Ovary (tissue), 10 donors: ENCODE measurements at places on chromosomes 2 and 18. TPM values are rescaled to one million over a fixed set of nuclear protein-coding genes. Genes with fewer than 3 reads are reported as not detected.

TANC1 gene
- polyA plus RNA-seq: 12.2 TPM

SFXN5 gene
- 14.1 TPM for polyA plus RNA-seq

SGO2 gene
- polyA plus RNA-seq: 1.8 TPM

MAP3K2 gene
- 7.2 TPM for polyA plus RNA-seq

HJURP gene
- 0.48 TPM for polyA plus RNA-seq

NT5DC4 gene
- polyA plus RNA-seq: not detected

ARHGEF4 gene
- polyA plus RNA-seq: 12.8 TPM

DNA sequence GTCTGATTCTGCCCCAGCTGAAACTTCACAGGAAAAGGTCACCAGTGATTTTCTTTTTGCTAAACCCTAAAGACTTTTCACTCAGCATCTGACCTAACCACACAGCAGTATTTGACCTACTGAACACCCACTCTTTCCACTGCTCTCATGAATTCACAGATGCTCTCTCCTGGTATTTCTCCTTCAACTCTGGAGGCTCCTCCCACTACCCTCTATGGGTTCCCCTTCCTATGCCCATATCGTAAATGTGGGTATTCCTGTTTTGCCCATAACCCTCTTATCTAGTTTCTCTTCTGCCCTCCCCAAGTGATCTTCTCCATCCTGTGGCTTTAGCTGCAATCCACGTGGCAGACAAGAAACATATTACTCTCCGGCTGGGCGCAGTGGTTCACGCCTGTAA, 7.6 kb downstream of the PLEKHM3 start:
- no peak for DNase-seq

GRCh38 chr2:65278531-65278981, 50.9 kb downstream of the ACTR2 start:
- DNase-seq: no peak

DNA sequence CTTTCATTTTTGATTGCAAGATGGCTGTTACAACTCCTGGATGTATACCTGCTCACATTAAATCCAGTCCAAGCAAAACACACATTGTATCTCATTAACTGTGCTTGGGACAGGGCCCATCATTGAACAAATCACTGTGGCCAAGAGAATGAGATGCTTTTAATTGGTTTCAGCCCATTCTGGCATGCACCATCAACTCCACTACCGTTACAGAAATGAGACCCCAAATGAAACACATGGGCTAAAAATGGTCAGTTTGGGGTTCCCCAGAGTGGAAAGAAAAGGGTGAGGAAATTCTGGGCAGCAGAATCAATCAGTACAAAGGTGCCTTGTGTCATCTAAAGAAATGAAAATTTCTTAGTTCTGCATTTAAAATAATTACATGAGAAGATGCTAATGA, 52.7 kb downstream of the FAM171B start:
- DNase-seq: no peak

- DNase-seq: no peak
These were observed 647.5 kb upstream of the SETBP1 start for GRCh38 chr18:44033144-44033701.

GRCh38 chr2:39693245-39693644, 27.5 kb downstream of the TMEM178A start:
- no peak for DNase-seq

- DNase-seq: no peak
These were observed 43.7 kb downstream of the SMC6 start for GRCh38 chr2:17709897-17710296.

DNA sequence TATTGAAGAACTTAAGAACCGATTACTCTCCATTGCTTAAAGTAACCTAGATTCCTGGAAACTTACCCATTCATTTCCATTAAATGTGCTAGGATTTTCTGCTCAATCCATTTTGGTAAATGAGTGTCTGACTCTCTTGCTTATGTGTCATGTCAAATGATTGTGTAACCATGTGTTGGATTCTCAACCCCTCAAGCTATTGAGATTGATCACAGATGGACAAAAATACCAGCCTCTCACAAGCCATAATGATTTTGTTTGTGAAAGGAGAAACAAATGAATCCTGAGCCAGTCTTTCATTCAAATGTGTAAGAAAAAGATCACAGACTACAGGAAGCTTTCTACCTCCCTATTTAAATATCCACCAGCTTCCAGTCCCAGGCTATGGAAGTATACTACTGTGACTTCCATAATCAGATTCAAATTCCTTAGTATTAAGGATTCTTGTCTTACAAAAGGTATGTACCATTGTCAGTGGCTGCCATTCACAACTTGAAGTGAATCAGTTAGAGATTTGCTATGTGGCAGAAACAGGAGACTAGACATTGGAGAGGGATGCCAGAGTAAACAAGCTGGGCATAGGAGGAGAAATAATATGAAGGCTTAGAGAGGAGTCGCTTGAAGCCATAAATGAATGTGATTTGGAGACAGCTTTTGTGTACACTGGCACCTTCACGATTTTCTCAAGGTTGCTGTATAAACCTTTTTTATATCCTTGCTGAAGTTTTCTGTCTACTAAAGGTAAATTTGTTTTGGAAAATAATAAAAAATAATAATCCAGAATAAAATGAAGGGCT, 498.5 kb upstream of the SETBP1 start:
- DNase-seq: no peak

DNA sequence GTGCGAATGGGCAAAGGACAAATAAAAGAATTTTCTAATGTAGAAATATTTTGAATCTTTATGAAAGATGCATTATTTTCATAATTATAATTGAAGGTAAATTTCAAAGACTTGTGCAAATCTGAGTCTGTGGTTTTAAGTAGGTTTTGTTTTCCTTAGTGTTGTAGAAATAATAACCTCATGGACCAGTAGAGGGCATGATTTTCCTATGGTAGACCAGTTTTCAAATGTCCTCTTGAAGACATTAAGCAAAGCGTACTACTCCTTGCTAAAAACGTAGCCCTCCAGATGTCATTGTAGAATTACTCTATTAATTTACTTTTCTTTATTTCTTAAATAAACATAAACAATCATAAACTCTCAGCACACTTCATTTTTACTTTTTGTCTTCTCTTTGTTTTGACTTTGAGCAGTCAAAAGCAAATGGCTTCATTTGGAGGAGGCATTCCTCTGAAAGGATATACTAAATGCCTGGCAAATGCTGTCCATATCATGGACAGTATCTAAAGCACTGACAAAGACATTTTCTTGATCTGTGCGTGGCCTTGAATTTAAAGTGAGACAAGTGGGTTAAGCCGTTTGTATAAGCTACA, 85.8 kb upstream of the FAM237A start:
- no peak for DNase-seq

GRCh38 chr2:235725016-235725489, 231.2 kb downstream of the AGAP1 start:
- no peak for DNase-seq

- DNase-seq: no peak
These were observed 41.0 kb downstream of the LPIN2 start for GRCh38 chr18:2971741-2972552.

DNA sequence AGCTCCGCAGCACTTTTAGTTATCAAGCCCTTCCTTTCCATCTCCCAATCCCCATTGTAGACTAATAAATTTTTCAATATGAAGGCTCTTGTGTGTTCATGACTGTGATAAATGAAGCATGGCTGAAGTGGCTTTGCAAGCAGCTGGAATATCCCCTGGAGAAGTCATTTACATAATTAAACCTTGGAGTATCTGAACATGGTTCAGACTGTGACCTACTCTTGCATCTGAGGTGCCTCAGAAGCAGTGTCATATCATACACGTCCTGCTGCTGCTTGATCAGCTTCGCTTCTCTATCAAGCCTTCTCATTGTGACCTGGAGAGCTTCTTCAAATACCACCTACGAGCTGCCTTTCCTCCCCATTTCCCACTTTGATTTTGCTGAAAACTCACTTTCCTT, 48.4 kb upstream of the ZNF397 start:
- DNase-seq: no peak

GRCh38 chr2:221924576-221924975, 352.5 kb upstream of the EPHA4 start:
- DNase-seq: no peak

DNA sequence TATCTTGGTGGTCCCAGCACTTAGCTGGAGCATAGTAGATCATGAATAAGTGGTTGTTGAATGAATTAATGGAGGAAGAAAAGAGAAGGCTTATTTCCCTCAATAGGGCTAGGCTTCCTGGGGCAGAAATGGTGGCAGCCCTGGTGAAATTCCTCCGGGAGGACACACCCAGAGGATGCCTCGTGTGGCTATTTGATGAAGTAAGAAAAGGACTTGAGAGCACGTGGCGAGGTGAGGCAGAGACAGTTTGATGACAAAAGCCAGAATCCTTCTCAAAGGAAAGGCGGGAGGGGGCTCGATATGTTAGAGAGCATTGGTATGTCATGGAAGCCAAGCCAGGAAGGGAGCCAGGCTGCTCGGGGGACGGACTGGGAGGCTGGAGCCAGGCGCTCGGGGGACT, 14.7 kb downstream of the FAM228A start:
- DNase-seq: no peak

GRCh38 chr18:46385124-46385523, 271.9 kb downstream of the LOXHD1 start:
- no peak for DNase-seq

GRCh38 chr18:23204589-23205235, 69.4 kb downstream of the CABLES1 start:
- DNase-seq: no peak

DNA sequence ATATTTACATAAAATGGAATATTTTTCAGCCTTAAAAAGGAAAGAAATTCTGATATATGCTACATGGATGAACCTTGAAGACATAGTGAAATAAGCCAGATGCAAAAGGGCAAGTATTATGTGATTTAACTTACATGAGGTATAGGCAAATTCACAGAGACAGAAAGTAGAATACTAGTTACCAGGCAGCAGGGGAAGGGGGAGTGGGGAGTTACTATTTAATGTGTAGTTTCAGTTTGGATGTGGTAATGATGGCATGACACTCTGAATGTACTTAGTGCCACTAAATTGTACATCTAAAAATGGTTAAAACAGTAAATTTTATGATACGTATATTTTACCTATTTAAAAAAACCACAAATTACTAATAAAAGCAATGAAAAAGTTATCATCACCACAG, 12.1 kb downstream of the METTL4 start:
- DNase-seq: no peak
